Hippocampal formation (tissue), 2 donors: ENCODE measurements at places on chromosomes 3 and 15.

- no peak for DNase-seq
Measured at GRCh38 chr3:5045961-5046360, 66.7 kb downstream of the BHLHE40 start.

GRCh38 chr3:173913397-173913796, 515.9 kb downstream of the NLGN1 start:
- DNase-seq: no peak

- peak; percentile 42 for DNase-seq
Measured at GRCh38 chr15:84982301-84982920, 755 bp downstream of the PDE8A start.

DNA sequence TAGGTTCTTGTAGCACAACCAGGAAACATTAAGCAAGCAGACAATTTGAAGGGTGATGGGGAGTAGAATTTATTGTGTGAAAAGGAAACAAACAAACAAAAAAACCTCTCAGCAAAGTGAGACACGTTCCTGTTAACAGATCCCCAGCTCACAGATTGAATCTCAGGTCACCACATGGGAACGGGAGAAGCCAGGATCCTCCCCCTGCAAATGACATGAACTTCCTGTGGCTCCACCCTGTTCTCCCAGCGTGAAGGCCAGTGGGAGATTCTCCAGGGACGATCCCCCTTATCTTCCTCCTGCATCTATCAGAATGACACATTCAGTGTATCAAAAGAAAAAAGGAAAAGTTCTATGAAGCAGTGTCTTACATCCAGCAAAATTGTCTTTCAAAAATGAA, 1488.1 kb downstream of the OTOL1 start:
- DNase-seq: no peak

GRCh38 chr3:28286595-28286994, 45.2 kb downstream of the CMC1 start:
- DNase-seq: peak; percentile 47

DNA sequence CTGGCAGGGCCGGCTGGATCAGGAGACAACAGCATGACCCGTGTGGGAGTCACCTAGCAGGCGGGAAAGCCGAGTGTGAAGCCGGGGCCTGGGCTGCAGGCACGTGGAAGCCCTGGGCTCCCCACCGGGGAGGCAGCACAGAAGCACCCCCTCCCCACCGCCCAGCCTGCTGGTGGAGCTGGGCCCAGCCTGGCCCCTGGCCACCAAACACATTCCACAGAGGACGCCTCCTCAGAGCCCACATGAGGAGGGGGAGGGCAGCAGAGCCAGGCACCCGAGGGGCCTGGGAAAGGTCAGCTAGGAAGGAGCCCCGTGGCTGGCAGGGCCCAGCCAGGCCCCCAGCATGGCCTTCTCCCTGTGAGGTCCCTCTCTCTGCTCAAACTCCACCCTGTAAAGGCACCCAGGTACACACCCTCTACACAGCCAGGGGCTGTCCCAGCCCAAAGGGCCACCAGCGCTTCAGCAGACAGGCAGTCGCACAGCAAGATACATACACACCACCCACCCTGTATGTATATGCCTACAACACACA, 4.5 kb downstream of the PLXNB1 start:
- peak; percentile 66 for DNase-seq

- DNase-seq: peak; percentile 66
Measured at GRCh38 chr15:52529341-52529924, 753 bp upstream of the MYO5A start.

DNA sequence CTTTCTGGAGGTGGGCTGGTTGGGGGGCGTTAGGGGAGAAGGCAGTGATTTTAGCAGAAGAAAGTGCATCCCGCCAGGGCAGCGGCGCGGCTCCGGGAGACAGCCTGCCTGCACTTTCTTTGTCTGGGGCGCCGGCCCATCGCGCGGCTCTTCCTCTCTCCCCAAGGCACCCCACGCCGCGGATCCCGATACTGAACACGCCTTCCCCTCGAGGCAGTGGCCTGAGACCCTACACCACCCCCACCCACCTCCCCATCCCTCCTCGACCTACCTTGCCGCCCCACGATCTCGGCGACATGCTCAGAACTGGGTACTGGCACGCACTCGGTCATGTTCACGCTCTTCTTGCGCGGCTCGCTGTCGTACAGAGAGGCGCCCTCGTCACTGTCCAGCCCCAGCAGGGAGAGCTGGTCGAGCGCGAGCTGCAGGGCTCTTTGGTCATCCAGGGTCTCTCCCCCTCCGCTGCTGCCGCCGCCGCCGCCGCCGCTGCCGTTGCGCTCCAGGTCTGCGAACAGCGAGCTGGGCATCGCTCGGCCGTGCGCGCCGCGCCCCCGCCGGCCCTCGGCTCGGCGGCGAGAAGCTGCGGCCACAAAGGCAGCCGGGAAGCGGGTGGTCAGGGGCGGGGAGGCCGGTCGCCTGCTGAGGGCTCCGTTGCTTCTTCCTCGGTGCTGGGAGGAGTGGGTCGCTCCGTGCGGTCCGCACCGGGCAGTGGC, 483 bp downstream of the MEX3B start:
- peak; percentile 22 for DNase-seq

DNA sequence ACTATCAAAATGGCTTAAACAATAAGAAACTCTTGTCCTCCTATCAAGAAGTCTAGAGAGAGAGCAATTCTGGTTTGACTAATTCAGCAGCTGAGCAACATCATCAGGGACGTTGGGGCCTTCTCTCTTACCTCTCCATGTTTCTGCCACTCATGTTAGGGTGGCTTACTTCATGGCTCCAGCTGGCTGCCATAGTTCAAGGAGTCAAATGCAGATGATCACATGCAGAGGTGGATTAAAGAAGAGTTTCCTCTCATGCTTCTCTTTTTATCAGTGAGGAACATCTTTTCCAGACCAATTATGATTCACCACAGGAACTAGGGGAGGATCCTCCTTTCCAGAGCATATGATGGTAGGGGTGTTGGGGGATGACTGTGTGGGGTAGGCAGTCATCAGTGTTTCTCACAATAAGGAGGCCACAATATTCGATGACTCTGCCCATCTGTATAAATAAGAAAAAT, 45.5 kb downstream of the NEK11 start:
- no peak for DNase-seq

GRCh38 chr15:25065286-25065685, 110.5 kb downstream of the SNRPN start:
- DNase-seq: no peak

DNA sequence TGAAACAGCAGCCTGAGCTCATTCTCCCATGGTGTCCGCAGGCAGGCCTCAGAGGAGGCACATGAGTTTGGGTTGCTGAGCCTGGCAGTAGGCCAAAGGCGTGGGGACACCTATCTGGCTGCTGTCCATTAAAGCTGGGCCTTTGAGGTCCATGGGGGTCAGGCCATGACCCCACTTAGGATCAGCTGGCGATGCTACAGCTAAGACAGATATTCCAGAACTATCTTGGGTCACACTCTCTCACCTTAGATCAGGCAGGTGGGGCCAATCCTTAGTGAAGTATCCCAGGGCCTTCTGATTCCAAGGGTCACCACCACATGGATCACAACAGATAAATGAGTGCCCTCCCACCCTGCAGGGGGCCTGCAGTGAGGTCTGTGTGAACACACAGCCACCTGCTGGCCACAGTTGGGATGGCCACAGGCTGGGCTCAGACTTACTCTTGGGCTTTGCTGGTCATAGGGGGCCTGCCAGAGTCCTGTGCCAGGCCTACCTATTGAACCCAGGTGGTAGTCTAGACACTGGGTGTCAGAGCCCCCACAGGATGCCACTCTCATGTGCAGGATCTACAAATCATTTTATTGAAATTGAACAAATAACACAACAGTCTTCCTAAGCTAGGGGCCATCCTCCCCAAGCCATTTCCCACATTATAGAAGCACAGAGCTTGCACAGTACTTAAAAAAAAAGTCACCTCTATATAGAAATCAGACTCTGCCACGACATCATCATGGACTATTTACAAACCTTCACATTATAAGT, 2.0 kb upstream of the HYAL2 start:
- DNase-seq: peak; percentile 39

DNA sequence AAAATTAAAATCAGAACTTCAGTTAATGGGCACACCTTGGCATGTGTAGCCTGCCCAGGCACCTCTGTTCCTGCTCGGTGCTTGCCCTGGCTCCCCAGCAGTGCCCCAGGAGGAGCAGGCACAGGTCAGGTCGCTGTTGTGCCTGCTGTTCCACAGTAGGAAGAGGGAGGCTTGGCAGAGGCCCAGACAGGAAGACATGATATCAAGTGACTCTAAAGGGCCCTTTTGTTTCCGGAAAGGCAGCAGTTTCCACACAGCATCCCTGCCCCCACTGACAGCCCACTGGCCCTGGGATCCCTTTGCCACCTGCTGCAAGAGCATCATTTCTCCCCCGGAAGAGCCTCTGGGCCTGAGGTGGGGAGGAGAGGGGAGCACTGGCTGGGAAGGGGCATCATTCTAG, 40.5 kb upstream of the HES1 start:
- DNase-seq: no peak

GRCh38 chr3:186044968-186045367, 63.9 kb downstream of the ETV5 start:
- DNase-seq: peak; percentile 78

- DNase-seq: no peak
Measured at GRCh38 chr3:51716805-51717204, 9.9 kb downstream of the GRM2 start.

DNA sequence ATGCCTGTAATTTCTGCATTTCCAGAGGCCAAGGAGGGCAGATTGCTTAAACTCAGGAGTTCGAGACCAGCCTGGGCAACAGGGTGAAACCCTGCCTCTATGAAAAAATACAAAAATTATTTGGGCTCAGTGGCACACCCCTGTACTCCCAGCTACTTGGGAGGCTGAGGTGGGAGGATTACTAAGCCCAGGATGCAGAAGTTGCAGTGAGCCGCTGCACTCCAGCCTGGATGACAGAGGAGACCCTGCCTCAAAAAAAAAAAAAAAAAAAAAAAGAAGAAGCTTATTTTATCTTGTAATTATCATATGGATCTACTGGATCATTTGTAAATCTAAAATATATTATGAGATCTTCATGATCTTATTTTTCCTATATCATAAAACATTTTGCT, 84.1 kb downstream of the PPCDC start:
- DNase-seq: no peak
